Stimulated activated CD4-positive, alpha-beta T cell treated with anti-CD3 and anti-CD28 coated beads, Interleukin-1b, Interleukin-23, amount 100 ng/mL, for 1 hour (primary cell): ENCODE measurements at places on chromosomes 3 and 15.

DNA sequence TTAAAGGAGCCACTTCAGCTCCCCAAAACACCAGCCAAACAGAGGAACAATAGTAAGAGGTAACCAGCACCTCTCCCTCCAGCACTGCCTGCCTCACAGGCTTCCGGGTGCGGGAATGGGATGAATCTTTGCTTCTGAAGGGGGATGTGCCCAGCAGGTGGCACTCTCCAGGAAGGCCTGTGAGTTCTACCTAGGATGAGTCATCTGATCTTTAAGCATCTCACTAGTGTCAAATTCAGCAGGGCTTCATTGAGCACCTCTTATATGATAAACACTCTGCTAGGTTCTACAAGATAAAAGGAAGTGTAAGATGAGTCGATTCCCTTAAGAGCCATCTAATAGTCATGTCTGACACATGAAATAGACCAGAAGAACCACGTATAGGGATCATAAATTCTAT lies 237.4 kb upstream of the UMPS start:
- DNase-seq, result no peak

DNA sequence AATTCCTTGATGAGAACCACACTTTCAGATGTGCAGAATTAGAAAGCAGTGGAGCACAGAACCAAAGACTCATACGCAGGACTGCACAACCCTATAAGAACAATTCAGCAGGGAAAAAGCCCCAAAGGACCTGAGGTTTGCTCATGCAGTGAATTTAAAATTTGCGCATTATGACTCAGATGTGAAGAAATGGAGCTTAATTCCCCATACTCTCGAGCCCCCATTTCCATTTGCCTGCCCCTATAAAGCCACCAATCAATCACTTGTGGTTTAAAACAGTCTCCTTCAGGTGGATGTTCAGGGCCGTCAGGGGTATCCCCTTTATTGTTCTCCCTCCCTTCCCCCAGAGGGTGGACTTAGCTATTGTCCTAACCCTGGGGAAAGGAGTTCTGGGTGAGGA lies 221.2 kb downstream of the IGSF11 start:
- no peak for DNase-seq

GRCh38 chr3:196246612-196247308 lies 30.4 kb downstream of the SLC51A start:
- no peak for DNase-seq

- no peak for DNase-seq
Measured at GRCh38 chr3:24258727-24259600, 235.7 kb downstream of the THRB start.
